Bronchial epithelial cell (primary cell): ENCODE measurements at places on chromosomes 2 and 18. TPM values are rescaled to one million over a fixed set of nuclear protein-coding genes. Genes with fewer than 3 reads are reported as not detected.

The RAB17 gene
- total RNA-seq, result 1.0 and 2.4 TPM in 2 replicates

The PAX8 gene
- 3.5 TPM in 1 of 2 replicates, not detected in the other for total RNA-seq

The TSPYL6 gene
- not detected in 2 replicates for total RNA-seq

The FAM237A gene
- total RNA-seq, result not detected in 2 replicates

The CCDC150 gene
- total RNA-seq, result 2.4 and 3.3 TPM in 2 replicates

The CNGA3 gene
- under 0.01 TPM in 1 of 2 replicates, not detected in the other for total RNA-seq

The DUSP2 gene
- total RNA-seq, result 1.8 and 5.3 TPM in 2 replicates

The IMPA2 gene
- 66.1 and 91.1 TPM in 2 replicates for total RNA-seq

DNA sequence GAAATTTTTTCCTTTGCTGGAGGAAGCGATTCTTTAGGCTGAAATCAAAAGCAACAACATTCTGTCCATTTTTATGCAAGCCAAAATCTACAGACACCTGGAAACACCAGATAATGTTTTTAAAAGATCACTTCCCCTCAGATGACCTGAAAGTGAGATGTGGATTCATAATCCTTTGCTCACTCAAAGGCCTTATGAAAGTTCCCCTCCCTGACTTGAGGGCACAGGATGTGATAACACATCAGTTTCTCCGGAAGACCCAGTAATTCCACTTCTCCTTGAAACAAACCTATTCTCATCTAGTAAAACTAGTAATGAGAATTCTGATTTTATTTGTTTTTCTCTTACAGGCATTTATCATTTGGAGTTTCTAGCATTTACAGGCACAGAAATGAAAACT lies 218.3 kb upstream of the RND3 start:
- DNase-seq, result peak; percentile 36

- DNase-seq, result no peak
Measured at GRCh38 chr2:118805064-118805690, 42.3 kb downstream of the EN1 start.

- no peak for DNase-seq
Measured at GRCh38 chr18:2979871-2980790, 32.8 kb downstream of the LPIN2 start.

- DNase-seq, result no peak
Measured at GRCh38 chr2:133265432-133265949, 302.8 kb downstream of the NCKAP5 start.

- DNase-seq, result no peak
Measured at GRCh38 chr2:15355386-15355785, 205.7 kb downstream of the NBAS start.

DNA sequence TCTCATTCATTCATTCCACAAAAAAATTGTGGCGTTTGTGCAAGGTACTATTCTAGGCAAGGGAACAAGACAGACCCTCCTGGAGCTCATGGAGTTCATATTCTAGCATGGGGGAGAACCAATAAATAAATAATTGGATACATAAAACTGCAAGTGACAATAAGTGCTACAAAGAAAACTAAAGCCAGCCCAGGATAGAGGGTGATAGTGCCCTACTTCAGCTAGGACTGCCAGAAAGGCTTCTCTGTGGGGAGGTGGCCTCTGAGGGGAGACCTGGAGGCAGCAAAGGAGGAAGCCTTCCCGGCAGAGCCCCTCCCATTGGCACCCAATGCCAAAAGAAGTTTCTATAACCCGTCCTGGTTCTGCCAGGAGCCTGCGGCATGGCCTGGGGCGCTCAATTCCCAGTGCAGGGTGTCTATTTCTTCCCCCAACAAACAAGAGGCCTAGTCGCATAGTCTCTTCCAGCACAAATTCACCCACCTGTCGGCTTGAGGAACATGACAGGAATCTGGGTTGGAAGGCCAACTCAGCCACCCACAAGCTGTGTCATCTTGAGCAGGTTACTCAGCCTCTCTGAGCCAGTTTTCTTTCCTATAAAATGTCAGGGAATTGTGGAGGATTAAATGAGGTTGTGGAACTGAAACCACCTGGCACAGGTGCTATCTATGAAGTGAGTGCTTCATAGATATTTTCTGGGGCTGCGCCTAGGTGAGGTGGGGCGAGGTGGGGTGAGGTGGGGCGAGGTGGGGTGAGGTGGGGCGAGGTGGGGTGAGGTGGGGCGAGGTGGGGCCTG lies 94.3 kb downstream of the ZFP36L2 start:
- peak; percentile 43 for DNase-seq

DNA sequence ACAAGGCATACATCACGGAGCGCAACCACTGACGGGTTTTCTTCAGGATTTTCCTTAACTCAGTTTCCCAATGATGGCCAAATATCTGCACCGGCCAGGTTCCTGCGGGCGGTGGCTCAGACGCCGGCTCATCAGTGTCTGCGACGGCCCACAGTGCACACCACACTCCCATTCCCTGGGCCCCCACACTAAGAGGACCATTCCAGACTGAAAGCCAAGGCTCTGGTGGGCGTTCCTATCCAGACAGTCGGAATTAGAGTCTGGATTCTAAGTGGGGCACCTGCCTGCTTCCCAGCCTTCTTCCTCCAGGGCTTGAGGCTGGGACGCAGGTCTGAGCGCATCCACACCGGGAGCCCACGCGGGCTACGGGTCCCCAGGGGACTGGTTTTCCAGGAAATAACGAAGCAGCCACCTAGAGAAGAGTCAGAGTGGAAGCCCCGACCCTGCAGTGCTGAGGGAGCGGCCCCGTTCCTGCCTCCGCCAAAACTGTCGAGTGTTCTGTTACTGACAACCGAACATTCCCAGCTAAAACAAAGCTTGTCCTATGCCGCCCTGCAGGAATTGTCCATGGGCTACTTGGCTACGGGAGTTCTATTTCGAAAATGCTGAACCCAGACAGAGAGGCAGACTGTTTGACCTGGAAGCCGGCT lies 75.3 kb downstream of the TMEM18 start:
- DNase-seq, result no peak

GRCh38 chr2:133685636-133686215 lies 117.5 kb upstream of the NCKAP5 start:
- DNase-seq, result no peak

DNA sequence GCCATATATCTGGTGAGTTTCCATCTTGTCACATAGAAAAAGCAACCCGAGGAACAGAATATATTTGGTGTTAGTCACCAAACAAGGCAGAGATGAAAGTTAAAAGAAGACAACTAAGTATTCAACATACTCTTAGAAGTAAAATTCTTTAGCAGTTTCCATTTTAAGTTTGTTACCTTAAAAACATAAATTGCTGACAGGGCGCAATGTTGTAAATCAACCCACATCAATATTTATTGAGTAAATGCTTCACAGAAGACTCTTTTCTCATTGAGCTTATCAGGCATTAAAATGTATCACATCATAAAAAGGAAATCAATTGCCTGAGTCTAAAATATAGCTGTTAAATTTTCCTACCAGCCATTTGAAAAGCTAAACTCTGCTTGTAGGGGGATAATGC lies 603.0 kb downstream of the FBXO15 start:
- DNase-seq, result no peak

DNA sequence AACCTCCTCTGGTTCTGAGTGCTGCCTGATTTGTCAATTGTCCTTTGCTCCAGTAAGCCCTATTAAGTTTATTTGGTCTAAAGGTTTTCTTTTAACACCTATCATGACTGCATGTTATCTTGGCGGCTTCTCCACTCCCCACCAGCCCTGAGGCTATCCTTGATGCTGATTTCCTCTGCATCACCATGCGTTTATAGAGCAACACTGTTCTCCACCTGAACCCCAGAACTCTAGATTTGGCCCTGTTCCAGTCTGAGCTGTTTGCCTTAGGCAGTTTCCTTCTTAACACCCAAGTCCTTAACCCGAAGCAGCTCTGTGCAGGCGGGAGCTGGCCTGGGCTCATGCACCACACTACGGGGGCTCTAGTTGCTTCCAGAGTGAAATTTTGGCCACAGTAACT lies 98.2 kb upstream of the NPAS2 start:
- peak; percentile 68 for DNase-seq

GRCh38 chr2:128595763-128596395 lies 277.2 kb upstream of the HS6ST1 start:
- no peak for DNase-seq

GRCh38 chr2:46893269-46893939 lies 22.2 kb downstream of the MCFD2 start:
- DNase-seq, result peak; percentile 42

- peak; percentile 49 for DNase-seq
Measured at GRCh38 chr2:166932032-166932431, 43.8 kb downstream of the XIRP2 start.

DNA sequence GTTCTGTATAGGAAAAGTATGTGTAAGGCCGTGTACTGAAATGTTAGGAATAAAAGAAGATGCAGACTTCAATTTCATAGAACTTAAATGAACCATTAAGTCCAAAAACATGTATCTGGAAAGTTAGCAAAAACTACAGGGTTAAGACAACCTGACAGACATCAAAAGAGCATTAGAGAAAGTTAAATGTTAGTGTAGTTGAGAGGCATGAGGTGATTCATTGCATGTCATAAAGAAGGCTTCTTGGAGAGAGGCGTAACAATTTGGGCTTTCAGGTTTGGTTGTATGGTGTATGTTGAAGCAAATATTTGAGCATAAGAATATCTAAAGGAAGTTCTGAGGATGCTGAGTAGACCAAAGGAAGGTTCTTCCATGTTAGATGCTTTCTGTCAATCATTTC lies 6.3 kb downstream of the EPC2 start:
- peak; percentile 7 for DNase-seq

- no peak for DNase-seq
Measured at GRCh38 chr18:75063196-75063595, 145.7 kb downstream of the PTGR3 start.

DNA sequence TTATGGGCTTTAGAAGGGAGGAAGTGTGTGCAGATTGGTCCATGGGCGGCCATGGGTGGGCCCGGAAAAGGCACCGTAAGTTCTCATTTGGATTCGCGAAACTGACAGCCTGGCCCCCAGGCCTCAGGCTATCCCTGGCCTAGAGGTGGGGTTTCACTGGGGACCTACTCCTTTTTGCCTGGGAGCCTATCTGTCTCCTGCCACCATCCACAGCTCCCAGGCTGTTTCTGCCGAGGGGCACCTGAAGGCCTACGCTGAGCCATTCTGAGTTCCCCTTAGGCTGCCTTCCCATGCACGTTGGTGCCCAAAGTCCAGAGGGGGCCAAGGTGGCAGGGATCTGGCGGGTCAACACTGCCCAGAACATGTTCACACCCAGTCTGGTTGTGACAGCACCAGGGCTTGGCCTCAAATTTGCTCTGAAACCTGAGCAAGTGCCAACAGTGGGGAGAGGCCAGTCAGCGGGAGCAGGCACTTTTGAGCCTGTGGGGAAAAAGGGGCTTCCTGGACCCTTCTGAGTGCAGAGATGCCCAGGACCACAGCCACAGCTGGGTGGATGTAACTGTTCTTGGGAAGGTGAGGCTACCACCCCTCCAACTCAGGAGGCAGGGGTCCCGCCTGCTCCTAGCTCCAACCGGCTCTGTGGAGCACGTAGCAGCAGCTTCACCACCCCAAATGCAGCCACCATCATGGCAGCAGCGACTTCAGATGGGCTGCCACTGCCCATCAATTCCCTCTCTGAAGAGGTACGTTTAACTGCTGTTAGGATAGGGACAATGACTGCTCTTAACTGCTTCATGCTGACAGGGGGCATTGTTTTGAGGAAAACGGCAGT lies 73.6 kb upstream of the ZNF804A start:
- no peak for DNase-seq

GRCh38 chr18:79042276-79042675 lies 26.9 kb upstream of the ATP9B start:
- DNase-seq, result no peak

DNA sequence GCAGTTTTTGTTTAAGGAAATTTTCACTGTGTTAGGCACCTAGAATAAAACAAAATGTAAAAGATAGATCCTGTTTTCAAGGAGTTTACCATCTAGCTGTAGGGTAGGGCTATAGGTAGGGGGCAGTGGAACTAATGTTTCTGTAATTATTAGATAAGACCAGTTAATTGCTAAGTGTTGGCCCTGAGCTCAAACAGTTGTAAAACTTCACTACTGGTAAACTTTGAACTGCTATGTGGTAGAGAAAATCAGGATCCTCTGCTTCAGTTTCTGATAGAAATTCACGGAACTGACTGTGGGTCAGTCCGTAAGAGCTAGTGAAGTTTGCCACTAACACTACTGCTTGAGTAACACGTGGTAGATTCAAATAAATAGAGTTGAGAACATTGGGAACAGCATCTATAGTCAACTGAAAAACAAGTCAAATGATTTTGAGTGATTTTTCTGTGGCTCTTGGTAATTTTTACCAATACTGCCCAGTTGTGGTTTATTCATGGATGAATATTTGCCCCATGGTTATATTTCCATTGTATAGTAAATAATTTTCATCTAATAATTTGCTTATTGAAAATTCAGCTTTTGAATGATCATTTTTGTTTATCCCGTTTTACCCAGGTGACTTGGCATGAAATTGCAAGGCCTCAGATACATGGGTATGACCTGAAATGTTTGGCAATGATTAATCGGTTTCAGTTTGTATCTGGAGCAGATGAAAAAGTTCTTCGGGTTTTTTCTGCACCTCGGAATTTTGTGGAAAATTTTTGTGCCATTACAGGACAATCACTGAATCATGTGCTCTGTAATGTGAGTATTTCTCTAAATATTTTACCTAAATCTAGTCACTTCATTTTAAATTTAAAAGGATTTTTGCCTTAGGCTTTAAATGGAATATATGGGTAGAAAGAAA lies 26.4 kb downstream of the ELP2 start:
- no peak for DNase-seq
